ENCODE measurements at places on chromosomes 4 and X.

DNA sequence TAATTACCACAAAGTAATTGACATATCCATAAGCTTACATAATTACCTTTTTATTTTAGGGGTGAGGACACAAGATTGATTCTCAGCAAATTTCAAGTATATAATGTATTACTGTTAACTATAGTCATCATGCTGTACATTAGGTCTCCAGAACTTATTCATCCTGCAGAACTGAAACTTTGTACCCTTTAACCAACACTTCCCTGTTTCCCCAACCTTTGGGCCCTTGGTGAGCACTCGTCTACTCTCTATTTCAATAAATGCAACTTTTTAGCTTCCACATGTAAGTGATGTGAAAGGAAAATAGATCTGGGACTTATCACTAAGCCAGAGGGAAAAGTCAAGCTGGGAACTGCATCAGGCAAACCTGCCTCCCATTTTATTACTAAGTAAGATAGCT is 33.6 kb upstream of the CCNG2 start:
- DNase-seq, result no peak

GRCh38 chr4:22787753-22788375 is 95.1 kb downstream of the GBA3 start:
- no peak for DNase-seq

DNA sequence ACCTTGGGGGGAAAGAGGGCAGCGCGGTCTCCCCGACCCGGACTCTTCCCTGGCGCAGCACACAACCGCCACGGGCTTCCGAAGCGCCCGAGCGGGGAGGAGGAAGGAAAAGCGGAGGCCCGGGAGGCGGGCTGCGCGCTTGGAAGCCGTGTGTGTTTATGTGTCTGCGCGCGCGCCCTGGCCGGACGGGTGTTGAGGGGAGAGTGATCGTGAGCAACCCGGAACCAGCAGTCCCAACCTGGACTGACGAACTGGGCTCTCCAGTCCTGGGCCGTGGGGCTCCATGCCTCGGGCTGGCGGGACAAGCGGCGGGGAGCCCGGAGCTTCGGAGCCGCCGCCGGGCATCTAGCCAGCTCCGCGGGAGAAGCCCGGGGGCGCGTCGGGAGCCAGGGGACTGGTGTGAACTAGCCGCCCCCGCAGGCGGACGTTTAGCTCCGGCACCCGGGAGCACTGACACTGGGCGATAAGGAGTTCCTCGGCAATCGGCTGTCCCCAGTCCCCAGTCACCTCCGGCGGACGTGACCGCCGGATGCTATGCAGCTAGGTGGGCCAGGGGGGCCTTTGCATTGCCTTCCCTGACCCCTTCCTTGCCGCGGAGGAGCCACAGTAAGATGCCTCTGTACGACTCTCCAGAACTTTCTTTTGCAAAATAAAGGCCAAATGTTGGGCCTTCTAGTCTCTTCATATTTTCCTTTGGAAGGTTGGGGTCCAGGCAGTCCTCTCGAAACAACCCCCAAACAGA is 74.8 kb upstream of the BCOR start:
- DNase-seq, result no peak

DNA sequence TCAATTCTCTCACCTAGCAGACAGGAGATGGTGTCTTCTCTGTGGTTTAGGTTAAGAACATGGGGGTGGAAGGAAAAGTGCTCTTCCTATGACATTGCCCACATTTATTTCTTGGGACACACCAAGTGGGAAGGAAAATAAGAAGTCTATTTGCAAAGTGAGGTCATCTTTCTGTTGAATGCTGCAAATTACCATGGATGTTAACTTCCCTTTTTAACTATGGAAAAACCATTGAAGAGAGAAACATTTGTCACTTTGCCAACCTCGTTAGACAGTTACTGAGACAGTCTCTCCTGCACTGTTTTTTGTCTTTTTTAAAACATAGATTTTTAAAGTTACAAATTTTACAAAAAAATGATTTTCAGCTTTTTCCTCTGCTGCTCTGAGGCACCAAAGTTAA is 72.8 kb upstream of the BEND4 start:
- no peak for DNase-seq

DNA sequence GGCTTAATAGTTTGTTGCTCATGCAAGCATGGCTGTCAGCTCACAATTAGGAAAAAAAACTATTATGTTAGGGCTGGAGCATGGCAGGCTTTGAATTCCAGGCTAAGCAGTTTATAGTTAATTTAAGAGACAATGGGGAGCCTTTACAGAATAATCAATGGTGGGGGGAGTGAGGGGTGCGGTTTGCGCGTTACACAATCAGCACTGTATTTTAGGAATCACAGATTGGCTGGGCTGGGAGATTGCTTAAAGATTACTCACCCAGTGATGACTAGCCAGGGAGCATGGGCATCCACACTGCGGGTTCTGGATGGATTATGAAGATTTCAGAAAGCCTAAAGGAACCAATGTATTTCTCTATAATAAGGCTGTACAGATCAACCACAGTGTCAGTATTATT is 186.6 kb downstream of the SOX3 start:
- no peak for DNase-seq

- no peak for DNase-seq
Measured at GRCh38 chr4:11312389-11312788, 116.3 kb downstream of the HS3ST1 start.

DNA sequence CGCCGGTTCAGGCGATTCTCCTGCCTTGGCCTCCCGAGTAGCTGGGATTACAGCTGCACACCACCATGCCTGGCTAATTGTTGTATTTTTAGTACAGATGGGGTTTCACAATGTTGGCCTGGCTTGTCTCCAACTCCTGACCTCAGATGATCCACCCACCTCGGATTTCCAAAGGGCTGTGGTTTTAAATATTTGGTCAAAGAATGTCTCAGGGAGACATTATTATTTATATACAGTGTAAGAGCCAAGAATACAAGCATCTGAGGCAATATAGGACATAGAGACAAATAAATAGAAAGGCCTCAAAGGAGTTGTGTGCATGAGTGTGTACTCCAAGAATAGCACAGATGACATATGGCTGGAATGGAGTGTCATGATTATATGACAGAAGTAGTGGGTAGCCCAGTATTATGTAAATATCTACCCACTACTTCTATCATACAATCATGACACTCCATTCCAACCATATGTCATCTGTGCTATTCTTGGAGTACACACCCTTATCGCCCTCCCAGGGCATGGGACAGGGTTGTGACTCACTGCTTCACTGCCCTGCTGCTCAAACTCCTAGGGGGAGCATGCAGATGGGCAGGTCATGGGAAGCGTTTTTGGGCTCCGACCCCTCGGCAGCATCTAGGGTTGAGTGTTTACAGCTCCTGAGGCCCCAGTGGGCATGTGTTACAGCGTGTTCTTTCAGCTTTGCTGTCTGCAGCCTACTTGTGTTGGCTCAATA is 1649.8 kb upstream of the PCDH10 start:
- no peak for DNase-seq

DNA sequence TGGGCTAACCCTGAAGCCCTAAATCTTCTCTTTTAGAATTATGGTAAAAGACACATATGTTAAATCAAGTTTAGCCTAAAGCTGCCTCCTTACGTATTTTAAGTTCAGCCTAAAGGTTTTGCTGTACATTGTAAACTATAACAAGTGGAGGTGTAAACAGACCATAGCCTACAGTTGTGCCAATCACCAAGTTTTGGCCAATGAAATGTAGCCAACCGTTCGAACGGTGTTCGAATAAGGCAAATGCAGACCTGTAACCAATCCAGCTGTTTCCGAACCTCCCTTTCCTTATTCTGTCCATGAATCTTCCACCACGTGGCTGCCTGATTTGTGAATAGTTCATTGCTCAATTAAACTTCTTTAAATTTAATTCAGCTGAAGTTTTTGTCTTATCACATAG is 52.1 kb upstream of the TBC1D9 start:
- peak; percentile 5 for DNase-seq

DNA sequence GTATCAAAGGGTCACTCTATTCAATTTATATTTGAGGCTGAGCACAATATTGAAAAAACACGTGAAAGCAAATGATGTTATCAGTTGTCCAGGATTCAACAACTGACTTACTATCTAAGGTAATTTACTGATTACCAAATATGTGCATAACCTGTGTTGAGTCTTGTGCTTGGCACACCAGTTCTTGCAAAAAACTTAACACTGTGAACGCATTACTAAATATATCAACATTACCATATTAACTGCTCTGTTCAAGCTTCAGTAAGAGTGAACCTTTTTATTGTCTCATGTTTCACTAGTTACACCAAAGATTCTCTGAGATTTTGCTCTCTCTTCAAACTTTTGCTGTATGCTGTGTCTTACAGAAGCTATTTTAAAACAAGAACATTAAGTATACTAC is 38.4 kb downstream of the PPARGC1A start:
- no peak for DNase-seq

DNA sequence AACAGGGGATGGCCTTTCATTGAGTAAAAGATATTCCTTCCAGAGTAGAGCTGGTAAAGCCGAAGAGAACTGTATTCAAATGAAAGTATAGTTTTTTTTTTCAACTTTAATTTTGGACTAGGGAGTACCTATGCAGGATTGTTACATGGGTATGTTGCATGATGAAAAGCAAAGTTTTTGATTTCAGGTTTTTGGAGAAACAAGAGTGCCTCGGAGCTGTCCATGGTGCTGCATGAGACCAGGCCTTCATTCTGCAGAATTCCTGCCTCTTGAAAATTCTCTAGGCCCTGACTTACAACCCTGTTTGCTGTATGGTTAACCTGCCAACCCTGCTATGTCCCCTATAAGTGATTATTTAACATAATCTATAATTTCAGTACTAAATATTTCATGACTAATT is 1065.7 kb upstream of the FTHL17 start:
- no peak for DNase-seq

DNA sequence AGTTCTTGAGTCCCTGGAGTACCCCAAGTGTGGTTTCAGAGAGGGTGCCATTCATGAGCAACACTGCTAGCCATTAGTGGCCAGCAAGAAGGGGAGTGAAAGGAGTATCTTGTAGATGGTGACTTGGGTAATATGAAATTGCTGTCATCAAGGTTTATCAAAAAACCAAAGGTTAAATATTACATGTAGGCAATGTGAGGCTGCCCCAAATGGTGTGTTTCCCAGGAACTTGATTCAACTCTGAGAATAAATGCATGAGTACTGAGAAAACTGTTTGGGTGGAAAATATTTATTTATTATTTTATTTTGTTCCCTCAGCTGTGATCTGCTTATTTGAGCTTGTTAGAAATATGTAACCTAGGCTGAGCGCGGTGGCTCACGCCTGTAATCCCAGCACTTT is 55.7 kb downstream of the AFF1 start:
- DNase-seq, result no peak

GRCh38 chr4:10069075-10069642 is 47.4 kb downstream of the WDR1 start:
- DNase-seq, result no peak

DNA sequence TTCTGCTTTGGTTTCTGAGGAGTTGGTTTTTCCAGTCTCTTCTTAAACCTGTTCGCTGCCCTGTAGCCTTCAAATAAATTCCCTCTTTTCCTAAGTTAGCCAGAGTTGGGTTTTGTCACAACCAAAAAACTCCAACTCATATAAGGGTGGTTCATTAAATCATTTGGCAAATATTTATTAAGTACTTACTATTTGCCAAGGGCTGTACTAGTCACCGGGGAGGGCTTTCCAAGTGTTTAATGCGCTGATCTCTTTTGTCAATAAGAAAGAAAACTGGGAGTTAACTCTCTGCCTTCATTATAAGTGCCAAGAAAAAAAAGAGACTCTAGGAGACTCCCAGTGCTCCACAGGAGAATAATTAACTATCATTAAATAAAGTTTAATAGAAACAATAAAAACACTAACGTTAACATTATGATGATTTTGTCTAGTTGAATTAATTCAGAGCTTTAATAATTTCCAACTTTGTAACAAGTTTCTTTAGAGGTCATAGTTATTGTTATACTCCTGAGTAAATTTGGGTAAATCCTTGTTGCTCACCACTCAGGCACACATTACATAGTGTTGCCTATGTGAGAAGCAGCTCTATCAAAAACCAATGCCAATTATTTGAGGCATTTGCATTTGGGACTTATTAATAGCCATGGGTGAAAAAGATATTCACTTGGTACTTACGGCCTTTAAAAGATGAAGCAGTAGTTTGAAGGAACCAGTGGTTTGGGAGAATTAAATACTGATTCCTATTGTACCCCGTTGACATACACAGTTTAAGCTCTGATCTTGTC is 122.5 kb upstream of the TEX13D start:
- DNase-seq, result no peak

- no peak for DNase-seq
Measured at GRCh38 chrX:13667919-13668318, 15.0 kb downstream of the TCEANC start.

GRCh38 chr4:74483226-74483911 is 38.4 kb downstream of the AREG start:
- no peak for DNase-seq

DNA sequence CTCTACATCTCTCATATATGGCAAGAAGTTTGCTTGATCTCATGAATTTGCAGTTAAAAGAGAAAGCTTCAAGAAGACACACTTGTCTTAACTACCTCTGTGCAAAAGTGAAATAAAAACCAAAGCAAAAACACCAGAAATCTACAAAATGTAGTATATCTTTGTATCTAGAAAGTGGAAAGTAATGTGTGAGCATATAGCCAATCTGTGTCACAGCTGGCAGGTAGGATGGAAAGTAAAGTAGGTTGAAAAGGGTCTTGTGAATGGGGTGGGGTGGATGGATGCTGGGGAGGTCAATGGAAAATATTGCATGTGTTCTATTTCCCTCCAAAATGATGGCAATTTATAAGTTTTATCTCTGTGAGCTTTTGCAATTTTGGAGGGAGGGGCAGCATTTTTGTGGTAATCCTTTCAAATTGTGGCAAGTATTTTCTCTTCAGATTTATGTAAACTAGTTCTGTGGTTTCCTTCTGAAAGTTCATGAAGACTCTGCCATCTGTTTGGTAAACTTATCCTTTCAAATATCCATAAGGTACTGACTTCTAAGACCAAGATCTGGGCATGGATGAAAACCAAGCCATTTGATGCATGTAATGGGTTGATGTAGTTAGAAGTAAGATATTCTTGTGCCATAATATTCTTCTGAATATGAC is 215.9 kb upstream of the GIMD1 start:
- no peak for DNase-seq

DNA sequence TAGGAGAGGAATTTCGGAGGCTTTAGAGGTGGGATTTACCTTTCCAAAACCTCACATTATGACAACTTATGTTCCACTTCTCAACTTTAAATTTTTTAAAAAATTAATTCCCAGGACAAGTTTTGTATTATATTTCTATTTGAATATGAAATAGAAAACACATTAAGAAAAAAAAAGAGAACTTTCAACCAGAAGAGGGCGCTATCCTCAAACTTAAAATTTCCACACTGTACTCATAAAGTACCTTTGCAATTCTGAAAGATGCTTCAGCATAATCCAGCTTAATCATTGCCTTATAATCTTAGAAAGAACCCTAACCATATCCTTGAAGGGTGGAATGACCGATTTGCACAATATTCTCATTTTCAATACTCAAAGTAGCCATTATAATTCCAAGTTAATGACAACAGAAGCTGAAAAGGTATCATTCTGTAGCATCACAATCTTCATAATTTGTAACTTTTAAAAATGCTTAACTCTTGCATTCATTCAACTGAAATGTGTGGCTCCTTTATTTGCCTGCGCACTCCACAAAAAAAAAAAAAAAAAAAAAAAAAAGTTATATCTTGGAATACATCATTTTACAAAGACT is 158.0 kb downstream of the KCNIP4 start:
- DNase-seq, result no peak

- DNase-seq, result no peak
Measured at GRCh38 chr4:112290341-112290740, 4.6 kb upstream of the TIFA start.

GRCh38 chr4:24568425-24568824 is 15.9 kb downstream of the DHX15 start:
- no peak for DNase-seq
